ENCODE measurements at places on chromosomes 13 and 19.

GRCh38 chr13:72754111-72754510 is 26.4 kb downstream of the BORA start:
- no peak for DNase-seq

- DNase-seq: no peak
Observed at GRCh38 chr19:55650126-55650557, 2.1 kb downstream of the CCDC106 start.

GRCh38 chr13:21031594-21032275 is 29.7 kb downstream of the LATS2 start:
- no peak for DNase-seq

GRCh38 chr19:49850221-49850486 is 805 bp upstream of the PTOV1 start:
- DNase-seq: no peak

DNA sequence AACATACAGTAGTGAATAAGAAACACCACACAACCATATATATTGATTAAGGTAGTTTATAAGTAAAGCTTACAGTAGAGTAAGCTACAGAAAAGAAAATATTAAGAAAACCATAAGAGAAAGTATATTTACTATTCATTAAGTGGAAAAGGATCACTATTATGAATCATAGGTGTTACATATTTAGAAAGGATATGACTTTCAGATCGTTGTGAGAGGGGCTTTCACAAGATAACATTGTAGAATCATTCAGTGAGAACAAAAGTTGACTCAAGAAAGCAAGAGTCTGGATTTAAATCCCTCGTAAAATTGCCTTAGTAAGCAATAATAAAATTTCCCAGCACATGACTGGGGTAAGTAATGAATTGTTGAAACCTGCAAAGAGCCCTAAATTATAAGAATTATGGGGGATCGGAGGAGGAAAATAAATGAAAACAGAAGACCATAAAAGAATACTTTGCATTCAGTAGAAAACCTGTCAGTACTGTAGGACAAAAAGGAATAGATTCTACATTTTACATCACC is 6.0 kb downstream of the UFM1 start:
- no peak for DNase-seq

GRCh38 chr13:41004875-41005693 is 14.0 kb downstream of the ELF1 start:
- no peak for DNase-seq

- no peak for DNase-seq
Observed at GRCh38 chr19:31141301-31141700, 207.9 kb downstream of the TSHZ3 start.

DNA sequence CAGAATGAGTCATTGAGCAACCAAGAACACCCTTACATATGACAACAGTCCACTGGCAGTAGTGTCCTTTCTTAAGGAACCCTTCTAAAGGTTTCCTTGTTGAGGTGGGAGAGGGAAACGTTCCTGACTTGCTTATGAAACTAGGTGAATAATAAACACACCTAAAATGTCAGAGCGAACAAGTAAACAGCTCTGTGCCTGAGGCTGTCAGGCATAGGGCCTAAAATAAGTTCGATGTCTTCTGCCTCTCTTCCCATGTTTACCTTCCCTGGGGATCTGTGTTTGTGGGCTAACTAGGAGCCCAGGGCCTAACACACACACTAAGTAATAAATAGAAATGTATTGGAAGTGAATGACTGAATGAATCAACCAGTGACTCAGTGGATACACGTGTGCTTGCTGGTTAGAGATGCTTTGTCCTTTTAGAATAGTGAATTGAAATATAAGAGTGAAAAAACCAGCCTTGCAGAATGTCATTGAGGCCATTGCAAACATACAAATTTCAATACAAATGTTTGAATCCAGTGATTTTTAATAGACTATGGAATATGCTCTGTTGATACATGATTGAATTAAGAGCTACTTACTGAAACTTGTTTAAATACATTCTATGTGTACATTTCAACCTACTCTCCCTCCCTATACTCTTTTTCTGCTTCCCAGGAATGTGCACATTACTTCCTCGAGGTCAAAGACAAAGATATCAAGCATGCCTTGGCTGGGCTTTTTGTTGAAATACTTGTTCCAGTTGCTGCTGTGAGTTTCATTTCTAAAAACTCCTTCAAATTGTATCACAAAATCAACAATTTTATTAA is 102.9 kb downstream of the FRY start:
- no peak for DNase-seq

GRCh38 chr19:50321831-50322230 is 7.3 kb downstream of the KCNC3 start:
- no peak for DNase-seq

DNA sequence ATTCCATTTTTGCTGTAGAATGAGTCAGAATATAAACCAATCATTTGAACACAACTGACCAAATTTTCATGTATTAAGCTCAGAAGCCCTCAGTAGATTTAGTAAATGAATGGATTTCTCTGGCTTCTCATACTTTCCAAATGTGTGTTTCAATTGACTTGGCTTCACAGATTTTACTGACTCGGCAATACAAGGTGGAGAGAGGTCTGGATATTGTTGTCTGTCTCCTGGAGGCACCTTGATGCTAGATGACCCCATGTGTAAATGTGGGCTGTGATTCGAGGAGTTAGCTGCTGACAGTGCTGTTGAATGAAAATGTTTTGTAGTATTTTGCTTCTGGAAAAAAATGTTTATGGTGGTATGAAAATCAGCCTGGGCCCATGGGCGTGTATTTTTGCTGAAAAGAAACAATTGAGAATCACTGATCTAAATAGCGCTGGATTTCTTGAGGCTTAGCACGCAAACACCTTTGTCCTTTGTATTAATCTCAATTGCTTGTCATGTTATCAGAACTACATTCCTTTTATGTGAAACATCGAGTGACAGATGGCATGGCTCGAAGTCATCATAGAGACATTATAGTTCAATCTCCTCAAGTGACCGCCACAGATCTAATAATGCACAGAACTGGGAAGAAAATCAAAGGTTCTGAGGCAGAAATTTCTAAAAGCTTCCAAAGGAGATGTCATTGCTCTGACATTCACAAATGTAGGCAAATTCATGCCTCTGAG is 41.2 kb upstream of the UBAC2 start:
- no peak for DNase-seq

DNA sequence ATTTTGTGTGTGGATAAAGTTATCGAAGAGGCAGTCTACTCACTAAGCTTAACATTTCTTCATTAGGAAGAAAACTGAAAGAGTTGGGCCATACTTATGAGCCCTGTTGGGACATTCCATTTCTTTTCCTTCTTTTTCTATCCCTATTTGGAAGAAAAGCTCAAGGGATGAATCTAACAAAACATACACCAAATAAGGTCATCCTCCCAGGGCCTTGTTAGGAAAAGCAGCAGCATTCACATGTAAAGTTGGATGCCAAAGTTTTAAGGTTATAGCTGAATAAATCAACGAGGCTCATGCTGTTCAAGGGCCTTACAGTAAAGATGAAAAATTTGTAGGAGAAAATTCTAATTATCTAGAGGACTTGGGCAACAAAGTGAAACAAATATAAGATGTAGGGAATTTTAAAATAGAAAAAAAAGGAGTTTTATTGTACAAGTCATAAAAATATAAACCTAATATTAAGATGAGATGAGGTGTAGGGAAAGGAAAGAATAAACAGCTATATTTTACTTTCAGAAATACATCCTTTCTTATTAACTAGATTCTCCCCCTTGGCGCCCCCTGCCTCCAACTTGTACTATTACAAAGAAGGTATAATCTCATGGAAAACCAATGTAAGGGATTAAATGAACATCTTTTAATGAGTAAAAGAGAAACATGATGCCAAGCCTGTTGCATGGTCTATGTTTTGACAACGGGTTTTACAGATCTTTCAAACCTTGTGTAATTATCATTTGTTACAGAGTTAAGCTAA is 160.4 kb downstream of the PCDH20 start:
- no peak for DNase-seq

DNA sequence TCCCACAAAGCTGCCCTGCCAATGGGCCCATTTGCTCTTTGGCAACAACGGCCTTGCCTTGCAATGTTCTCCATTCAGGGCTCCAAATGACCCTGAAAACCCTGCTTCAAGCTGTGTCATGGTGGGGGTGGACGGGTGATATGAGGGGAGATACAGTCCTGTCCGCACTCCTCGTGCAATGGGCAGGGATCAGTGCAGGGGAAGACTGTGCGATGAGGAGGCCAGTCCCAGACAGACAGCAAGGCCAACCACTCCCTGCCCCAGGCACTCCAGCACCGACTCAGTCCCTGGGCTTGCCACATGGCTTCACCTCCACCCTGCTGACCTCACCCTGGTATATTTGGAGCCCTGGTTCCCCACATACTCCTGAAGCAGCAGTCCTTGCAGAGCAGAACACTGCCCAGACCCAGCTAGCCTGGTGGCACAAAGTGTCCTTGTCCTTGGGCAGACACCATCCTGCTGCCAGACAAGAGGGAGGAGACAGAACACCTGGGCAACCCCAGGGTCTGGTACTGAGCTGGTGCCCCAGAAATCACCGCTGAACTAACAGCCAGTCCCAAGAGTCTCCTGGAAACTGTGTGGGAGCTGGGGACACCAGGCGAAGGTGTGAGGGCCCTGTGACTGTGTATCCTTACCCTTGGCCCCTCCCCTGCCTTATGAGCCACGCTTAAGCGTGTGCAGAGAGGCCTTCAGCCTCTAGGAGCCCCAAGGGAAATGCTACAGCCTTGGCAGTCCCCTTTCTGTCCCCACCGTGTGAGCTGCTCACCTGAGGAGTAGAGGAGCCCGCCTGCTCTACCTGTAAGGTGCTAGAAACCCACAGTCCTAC is 9.1 kb upstream of the SLC35E1 start:
- DNase-seq: no peak

DNA sequence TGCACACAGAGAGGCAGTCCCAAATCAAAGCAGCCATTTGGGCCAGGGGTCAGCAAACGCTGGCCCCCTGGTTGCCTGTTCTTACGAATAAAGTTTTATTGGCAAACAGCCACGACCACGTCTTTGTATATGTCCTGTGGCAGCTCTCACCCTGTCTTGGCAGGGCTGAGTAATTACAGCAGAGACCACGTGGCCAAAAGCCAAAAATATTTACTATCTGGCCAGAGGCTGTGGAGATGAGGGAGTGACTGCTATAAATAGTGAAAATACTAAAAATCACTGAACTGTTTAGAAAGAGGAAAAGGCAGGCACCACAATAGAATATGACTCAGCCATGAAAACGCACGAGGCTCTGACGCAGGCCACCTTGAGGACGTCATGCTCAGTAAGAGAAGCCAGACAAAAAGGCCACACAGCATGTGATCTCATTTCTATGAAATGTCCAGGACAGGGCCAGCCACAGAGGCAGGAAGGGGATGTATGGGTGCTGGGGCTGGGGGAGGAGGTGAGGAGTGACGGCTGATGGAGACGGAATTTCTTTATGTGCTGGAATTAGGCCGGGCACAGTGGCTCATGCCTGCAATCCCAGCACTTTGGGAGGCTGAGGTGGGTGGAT is 29.4 kb downstream of the SMIM24 start:
- no peak for DNase-seq

- DNase-seq: no peak
Observed at GRCh38 chr19:10143681-10144080, 24.0 kb upstream of the EIF3G start.

- no peak for DNase-seq
Observed at GRCh38 chr19:4803736-4804695, 12.5 kb downstream of the FEM1A start.

- no peak for DNase-seq
Observed at GRCh38 chr19:34787059-34787824, 14.2 kb upstream of the ZNF599 start.

GRCh38 chr13:21330126-21330861 is 128.8 kb downstream of the ZDHHC20 start:
- DNase-seq: no peak

- no peak for DNase-seq
Observed at GRCh38 chr13:43267916-43268315, 244.5 kb downstream of the DNAJC15 start.

DNA sequence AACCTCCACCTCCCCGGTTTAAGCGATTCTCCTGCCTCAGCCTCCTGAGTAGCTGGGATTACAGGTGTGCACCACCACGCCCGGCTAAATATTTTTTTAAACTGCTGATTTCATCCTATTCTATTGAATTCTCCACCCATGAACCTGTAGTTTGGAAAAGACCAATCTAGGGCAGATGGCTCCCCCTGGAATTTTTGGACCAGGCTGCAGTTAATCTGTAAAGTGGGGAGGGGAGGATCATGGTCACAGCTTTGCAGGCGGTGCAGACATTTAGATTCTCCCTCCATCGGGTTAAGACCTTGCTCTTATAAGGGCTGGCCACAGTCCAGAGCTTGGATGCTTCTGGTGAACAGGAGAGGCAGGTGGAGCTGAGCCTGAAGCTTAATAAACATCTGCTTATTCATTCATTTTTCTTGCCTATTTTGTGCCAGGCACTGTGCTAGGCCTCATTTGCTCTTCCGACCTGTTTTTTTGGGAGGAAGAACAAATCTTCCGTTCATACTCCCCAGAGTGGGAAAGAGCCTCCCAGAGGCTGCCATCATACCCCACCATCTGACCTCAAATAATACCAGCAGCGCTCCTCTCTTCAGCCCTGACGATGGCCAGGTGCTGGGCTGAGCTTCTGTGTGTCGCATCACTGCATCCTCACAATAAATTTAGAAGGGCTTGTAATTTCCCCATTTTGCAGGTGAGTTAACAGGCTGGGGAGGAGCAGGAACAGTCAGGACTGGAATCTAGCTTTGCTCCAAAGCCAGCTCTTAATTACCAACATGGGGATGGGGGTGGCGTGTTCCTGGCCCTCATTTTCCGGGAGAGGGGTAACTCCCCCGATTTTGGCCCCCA is 902 bp upstream of the CCDC106 start:
- no peak for DNase-seq

GRCh38 chr13:72622546-72622945 is 104.9 kb downstream of the MZT1 start:
- DNase-seq: no peak

GRCh38 chr13:39452417-39452816 is 150.6 kb downstream of the LHFPL6 start:
- DNase-seq: no peak

DNA sequence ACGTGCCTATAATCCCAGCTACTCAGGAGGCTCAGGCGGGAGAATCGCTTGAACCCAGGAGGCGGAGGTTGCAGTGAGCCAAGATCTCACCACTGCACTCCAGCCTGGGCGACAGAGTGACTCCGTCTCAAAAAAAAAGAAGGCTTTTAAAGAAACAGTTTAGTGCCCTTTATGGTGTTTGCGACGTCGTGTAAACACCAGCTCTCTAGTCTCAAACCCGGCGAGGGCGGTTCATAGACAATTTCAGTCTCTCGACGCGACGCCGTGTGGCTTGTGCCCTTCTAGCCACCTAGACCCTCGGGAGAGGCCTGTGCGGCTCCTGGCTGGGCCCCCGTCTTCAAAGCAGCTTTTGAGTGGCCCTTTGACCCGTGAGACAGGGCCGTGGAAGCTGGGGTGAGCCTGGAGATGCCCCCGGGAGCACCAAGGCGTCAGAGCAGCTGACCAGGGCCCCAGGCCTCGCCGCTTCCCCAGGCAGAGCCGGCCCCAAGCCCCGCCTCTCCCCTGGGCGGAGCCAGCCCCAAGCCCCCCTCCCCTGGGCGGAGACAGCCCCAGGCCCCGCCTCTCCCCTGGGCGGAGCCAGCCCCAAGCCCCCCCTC is 5.0 kb upstream of the MADCAM1 start:
- no peak for DNase-seq

GRCh38 chr13:106517109-106517847 is 18.2 kb downstream of the EFNB2 start:
- no peak for DNase-seq

Data from right renal pelvis (tissue), 4 donors.